ENCODE measurements at places on chromosomes 7 and 10. TPM values are rescaled to one million over a fixed set of nuclear protein-coding genes. Genes with fewer than 3 reads are reported as not detected.

The TSPAN33 gene
- 7.6 TPM for total RNA-seq

The OR2A12 gene
- not detected for total RNA-seq

The CDC14C gene
- total RNA-seq = 0.23 TPM

The UNCX gene
- not detected for total RNA-seq

The IDI2 gene
- not detected for total RNA-seq

The PRF1 gene
- total RNA-seq = not detected

The FKBP6 gene
- total RNA-seq = not detected

The FAM20C gene
- total RNA-seq = 10.3 TPM

GRCh38 chr7:28330384-28331070, 81.8 kb upstream of the CREB5 start:
- DNase-seq = no peak

GRCh38 chr10:43437141-43437870, 395 bp downstream of the ZNF487 start:
- no peak for DNase-seq

DNA sequence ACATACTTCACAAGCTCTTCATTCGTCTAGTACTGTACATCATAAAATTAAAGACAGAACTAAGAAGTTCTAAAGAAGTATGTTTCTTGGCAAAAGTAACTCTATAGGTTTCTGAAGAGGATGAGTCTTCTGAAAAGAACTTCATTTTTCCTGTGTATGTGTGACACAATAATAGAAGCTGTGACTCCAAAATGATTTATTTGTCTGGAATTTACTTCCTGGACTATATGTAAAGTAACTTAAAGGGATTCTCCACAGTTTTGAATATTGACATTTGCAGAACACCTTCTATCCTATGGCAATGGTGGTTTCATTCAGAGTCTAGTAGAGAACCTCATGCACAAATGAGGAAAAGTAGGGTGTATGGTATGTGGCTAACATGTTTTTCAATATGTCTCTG, 19.8 kb upstream of the CLDN12 start:
- no peak for DNase-seq

- DNase-seq = no peak
Observed at GRCh38 chr7:79434098-79434497, 19.4 kb downstream of the MAGI2 start.

GRCh38 chr10:34544400-34544799, 270.7 kb downstream of the PARD3 start:
- no peak for DNase-seq

DNA sequence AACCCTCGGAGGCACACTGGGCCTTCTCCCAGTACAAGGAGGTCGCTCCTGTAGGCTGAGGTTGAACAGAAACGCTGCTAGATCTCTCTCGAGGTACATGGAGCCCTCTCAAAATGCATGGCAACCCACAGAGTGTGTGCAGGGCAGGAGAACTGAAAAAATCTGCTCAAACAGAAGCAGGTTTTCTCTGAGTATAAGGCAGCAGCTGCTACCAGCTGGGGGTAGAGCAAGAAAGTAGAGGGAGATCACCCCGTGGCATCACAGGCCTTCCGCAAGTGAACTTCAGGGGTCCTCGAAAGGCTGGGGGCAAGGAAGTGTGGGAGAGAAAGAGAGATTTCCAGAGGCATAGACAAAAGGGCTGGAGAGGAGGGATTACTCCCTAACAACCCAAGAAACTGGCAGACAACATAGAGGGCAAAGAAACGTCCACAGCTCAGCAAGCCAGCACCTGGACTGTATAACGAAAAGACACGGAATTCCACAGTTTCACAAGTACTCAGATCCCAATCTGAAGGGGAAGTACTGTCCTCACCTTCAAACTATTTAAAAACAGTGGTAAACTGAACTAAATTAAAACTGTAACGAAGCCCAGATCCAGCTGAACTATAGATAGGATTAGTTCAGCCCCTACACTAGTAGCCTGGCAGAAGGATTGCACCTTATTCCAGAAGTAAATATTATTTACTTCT, 299.2 kb downstream of the IPMK start:
- no peak for DNase-seq

DNA sequence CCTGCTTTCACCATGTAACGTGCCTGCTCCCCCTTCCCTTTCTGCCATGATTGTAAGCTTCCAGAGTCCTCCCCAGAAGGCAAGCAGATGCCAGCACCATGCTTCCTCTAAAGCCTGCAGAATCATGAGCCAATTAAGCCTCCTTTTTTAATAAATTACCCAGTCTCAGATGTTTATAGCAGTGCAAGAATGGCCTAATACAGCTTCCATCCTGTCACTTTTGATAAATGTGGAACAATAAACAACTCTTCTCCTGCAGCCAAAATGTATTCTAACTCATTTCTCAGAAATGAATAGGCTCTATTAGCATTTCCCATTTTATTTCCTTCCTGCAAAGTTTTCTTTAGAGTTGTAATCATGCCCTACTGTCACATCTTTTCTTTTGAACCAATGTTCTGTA, 43.4 kb downstream of the C7orf25 start:
- no peak for DNase-seq

DNA sequence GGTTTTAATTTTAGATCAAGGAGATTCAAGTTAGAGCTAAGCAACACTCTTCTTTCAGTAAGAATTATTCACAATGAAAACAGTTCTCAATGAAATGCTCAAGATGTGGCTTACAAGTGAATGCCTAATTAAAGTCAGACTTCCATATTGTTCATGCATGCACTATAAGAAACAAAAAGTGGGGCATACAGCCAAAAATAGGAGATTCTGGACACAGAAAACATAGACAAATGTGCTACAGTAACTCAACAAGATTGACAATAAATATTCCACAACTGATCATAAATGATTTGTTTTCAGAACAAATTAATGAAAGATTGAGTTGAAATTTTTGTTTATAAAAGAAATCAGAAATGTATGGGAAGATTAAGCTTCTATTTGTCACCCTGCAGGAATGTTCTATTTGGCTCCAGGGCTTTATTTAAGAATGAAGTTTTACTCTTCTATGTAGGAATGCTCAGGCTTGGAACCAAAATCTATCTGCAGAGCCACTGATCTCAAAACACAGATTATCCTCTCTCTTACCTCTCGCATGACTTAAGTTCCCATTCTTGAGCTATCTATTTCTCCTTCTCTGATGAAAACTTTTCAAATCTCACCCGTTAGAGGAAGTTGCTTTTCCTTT, 89.0 kb upstream of the PIP4K2A start:
- DNase-seq = no peak

GRCh38 chr7:112501801-112502503, 21.2 kb downstream of the LSMEM1 start:
- DNase-seq = no peak

DNA sequence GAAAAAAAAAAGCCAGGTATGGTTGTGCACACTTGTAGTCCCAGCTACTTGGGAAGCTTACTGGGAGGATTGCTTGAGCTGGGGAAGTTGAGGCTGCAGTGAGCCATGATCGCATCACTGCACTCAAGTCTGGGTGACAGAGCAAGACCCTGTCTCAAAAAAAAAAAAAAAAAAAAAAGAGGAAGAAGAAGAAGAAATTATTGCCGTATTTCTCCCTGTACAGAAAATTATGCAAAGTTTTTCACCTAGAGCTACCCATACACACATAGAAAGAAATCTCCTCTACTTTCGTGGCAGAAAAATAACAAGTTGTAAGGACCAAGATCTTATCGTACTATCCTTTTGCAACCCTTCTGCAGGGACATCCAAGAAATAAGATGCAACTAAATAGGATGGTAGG, 25.5 kb downstream of the AKR1B1 start:
- no peak for DNase-seq

DNA sequence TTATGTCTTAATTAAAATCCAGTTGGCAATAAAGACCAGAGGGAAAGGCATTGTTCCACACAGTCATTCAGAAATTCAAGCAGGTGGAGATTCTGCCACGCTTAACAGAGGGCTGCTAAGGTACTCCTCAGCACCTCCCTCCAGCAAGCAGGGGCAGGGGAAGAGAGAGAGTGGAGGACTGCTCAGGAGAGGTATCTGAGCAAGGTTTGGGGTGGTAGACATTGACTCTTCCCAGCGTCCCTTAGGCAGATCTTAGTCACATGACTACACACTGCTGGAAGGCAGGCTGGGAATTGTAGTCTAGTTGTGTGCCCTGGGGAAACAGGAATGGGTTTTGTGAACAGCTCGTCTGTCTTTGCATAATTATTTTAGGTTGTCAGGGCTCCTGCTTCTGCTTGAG, 181.6 kb downstream of the NPSR1 start:
- no peak for DNase-seq

GRCh38 chr7:150957133-150958020, 20.7 kb downstream of the KCNH2 start:
- DNase-seq = no peak

- DNase-seq = no peak
Observed at GRCh38 chr7:69620063-69620462, 21.8 kb downstream of the AUTS2 start.

- no peak for DNase-seq
Observed at GRCh38 chr7:119959811-119960210, 313.2 kb upstream of the KCND2 start.

- DNase-seq = no peak
Observed at GRCh38 chr10:71075086-71075758, 137.1 kb upstream of the UNC5B start.

GRCh38 chr7:33248671-33249070, 119.3 kb downstream of the BBS9 start:
- no peak for DNase-seq
